Pulmonary artery endothelial cell (primary cell): ENCODE measurements at places on chromosomes 2 and 18. TPM values are rescaled to one million over a fixed set of nuclear protein-coding genes. Genes with fewer than 3 reads are reported as not detected.

The ZNF521 gene
- total RNA-seq = 55.6 and 64.3 TPM in 2 replicates

The PID1 gene
- 0.11 TPM in 1 of 2 replicates, not detected in the other for total RNA-seq

The SLC9A2 gene
- 0.04 TPM in 1 of 2 replicates, not detected in the other for total RNA-seq

The ASB18 gene
- not detected in 2 replicates for total RNA-seq

The ABCG5 gene
- total RNA-seq = not detected in 2 replicates

GRCh38 chr2:227007148-227007547 is 156.9 kb downstream of the COL4A4 start:
- DNase-seq = no peak

DNA sequence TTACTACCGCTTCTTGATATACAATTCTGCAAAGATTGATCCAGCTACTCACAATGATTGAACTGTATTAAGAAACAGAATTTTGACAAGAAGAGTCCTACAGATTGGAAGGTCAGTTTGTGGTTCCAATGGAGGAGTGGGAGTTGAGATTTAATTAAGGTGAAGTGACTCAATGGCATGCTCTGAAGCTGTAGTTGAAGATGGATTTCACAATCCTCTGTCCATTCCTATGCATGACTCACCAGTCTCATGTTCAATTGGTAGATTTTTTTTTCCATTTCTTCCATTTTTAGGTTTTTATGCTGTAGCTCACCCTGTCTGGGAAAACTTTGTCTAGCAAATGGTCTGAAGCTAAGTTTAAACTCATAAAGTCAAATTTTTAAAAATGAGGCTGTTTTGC is 83.3 kb downstream of the DPP4 start:
- no peak for DNase-seq

DNA sequence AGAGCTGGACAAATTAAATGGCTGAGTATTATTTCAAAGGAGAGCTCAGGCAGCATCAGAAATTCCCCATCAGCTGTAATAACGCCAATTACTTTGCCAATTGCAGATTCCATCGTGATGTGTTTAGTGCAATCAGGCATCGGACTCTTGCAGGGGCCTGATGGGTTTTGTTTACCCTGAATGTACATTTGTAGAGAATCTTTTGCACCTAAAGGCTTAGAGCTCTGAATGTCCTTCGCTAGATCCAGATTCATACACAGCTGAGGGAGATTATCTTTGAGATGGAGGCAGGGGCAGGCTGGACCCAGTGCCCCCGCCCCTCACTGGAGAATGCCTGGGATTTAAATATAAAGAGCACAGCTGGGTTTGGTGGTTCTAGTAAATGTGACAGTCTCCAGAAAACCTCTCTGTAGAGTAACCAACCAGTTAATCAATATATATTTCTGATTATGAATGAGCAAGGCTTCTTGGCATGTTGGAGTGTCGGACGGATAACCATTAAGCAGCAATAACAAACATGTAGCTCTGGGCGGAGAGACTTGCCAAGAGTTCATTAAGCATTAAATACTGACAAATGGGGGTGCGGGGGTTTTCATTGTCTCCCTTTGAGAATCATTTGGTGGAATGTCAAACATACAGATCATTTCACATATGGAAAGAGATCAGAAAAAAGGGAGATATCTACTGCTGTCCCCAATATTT is 200.9 kb downstream of the SETBP1 start:
- DNase-seq = no peak

- DNase-seq = no peak
These were observed 111.4 kb downstream of the DCDC2C start for GRCh38 chr2:3814706-3815245.

- DNase-seq = no peak
These were observed 45.6 kb upstream of the MSH6 start for GRCh38 chr2:47737191-47737975.

- DNase-seq = no peak
These were observed 60.2 kb downstream of the RALBP1 start for GRCh38 chr18:9535430-9535991.

DNA sequence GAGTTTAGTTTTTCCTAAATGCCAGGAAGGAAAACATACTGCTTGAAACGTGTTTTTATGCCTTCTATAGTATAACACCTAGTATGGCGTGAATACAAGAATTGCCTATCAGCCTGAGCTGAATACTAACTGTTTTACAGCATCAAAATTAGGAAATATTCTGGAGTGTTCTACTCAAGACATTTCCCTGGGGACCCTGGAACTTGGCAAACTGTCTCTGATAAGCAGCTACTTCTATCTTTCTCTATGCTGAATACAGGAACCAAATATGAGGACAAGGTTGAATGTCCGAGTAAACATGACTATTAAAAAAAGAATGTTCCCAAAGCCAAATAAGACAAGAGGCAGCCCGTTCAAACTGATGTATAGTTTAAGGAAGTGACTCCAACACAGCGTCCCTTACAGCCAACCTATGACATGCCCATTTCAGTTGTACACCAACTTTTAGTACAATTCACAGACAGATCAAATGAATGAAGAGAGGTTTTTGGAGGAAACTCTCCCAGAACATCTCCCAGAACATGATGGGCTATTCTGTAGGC is 951.3 kb upstream of the ACVR2A start:
- no peak for DNase-seq

GRCh38 chr2:83633423-83633822 is 825.7 kb downstream of the SUCLG1 start:
- no peak for DNase-seq

DNA sequence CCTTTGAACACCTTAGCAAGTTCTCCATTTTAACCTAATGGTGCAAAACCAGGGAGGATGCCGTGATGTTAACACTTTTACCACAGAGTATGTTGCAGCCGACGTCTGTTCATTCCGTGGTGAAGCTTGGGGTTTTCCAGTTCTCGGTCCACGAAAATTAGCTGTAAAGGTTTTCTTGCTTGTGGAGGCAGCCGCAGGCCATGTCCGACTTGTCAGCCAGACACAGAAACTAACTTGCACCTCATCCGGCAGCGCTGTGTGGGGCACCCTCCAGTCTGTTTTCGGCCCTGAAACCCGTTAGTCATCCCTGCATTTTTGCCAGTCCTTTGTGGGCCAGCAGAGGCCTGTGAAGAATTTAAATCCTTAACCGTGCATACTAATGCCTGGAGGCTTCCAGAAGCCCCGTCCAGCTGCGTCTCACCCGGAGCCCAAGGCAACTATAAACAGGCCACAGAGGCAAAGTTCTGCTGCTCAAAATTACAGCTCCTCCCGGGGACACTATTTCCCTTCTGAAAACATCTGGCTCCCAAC is 70.6 kb downstream of the SH3YL1 start:
- no peak for DNase-seq

GRCh38 chr2:158464426-158465281 is 7.9 kb downstream of the PKP4 start:
- DNase-seq = no peak
